NCI-H146 (cell line): ENCODE measurements at places on chromosomes 12 and 14.
A peak's percentile ranks its signal among the peaks of the same experiment; 100 is the strongest.

- DNase-seq = no peak
Observed at GRCh38 chr12:126772171-126772864, 1494.7 kb upstream of the TMEM132C start.

DNA sequence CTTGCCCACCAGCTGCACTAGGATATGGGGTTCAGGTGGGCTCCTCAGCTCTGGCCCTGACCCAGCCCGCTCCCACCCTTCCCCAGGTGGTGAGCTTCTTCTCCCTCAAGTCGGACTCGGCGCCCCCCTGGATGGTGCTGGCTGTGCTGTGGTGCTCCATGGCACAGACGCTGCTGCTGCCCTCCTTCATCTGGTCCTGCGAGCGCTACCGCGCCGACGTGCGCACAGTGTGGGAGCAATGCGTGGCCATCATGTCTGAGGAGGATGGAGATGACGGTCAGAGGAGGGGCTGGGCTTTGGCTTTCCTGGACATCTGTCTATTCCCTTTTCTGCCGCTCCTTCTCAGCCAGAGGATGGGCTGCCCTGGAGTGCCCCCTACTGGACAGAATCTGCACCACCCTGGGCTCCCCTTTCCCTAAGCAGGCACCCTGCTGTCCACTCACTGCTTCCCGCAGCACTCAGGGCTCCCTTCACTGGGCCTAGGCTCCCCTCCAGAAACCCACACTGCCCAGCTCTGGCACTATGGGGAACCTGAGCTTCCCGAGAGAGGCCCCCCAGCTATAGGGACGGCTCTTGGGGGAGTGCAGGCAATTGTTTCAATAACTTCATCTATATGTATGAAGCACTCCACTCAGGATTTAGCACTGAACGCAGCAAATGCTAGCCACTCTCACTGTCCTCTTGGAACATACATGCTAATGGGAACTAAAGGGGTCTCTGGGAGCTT is 2.6 kb upstream of the P3H3 start:
- peak; percentile 96 for DNase-seq

DNA sequence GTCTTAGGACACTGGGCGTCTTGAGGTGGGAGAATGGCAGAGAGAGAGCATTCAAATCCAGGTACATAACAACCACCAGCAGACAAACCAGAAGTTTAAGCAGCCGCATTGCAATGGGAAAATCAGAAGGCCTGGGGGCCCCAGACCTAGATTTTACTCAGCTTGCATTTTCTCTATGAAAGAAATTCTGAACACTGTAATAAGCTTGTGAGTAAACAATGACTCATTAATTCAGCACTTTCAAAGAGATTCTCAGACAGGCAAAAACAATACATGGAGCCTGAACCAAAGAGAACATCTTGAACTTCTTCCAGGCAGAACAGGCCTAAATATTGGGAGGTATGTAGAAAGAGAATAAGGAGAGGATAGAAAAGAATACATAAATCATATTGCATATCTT is 69.8 kb upstream of the IFNG-AS1 start:
- DNase-seq = no peak

DNA sequence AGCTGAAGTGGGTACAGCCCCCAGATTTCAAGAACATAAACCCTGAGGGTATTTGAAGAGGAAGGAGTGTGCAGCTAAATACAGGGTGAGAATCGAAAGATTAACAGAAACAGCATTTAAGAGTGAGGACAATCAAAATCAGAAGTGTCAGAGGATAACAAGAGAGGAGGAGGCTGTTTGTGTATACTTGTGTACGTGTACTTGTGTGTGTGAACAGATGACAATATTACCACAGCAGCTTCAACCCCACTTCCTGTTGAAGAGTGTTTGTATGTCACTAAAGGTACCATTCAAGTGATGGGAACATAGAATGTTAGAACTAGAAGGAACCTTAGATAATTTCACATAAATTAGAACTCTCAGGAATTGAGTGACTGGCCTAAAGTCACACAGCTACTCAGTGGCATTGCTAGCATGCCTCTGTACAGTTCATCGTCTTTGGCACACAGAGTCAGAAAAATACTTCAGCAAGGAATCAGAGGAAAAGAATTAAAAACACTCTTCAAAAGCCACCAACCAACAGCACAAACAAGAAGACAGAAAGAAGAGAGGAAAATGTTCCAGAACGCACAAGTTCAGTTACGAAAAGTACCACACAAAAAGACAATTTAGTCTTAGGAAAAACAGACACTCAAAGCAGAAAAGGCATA is 164.3 kb upstream of the BCL2L14 start:
- DNase-seq = no peak

DNA sequence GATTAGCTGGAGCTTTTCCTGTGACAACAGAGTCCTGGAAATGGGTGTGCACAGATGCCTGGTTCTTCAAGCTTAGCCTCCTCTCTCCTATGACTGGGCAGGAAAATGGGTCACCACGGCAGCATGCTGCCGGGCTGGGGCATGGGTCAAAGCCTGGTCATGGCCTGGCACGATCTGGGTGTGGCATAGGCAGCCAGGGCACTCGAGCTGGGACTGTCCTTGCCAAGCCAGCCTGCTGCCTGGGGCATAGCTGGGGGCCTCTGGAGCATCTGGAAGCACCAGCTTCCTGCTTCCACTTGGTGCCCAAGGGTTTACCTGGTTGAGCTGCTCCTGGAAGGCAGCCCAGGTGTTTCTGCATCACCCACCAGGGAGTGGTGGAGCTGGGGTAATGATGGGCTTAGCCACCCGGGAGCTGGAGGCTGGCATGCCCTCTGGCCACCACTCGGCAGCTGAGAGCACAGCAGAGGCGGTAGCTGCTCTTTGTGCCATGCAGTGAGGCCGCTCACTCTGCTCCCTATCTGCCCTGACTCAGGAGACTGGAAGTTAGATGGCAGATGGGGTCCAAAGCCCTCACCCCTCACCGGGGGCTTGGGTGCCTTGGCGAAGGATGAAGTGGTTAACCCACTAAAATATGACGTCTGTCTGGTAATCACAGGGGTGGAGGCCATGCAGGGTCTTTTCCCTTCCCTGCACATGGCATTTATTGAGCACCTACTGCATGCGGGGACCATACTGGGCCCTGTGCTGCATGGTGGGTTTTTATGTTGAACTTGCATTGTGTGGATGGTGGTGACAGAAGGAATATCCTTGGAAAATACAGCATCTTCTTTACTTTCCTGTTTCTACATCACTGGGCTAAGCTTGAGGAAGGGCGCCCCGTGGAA is 1.7 kb downstream of the OTUB2 start:
- no peak for DNase-seq

GRCh38 chr12:98955284-98955683 is 310.2 kb downstream of the APAF1 start:
- DNase-seq = peak; percentile 11

DNA sequence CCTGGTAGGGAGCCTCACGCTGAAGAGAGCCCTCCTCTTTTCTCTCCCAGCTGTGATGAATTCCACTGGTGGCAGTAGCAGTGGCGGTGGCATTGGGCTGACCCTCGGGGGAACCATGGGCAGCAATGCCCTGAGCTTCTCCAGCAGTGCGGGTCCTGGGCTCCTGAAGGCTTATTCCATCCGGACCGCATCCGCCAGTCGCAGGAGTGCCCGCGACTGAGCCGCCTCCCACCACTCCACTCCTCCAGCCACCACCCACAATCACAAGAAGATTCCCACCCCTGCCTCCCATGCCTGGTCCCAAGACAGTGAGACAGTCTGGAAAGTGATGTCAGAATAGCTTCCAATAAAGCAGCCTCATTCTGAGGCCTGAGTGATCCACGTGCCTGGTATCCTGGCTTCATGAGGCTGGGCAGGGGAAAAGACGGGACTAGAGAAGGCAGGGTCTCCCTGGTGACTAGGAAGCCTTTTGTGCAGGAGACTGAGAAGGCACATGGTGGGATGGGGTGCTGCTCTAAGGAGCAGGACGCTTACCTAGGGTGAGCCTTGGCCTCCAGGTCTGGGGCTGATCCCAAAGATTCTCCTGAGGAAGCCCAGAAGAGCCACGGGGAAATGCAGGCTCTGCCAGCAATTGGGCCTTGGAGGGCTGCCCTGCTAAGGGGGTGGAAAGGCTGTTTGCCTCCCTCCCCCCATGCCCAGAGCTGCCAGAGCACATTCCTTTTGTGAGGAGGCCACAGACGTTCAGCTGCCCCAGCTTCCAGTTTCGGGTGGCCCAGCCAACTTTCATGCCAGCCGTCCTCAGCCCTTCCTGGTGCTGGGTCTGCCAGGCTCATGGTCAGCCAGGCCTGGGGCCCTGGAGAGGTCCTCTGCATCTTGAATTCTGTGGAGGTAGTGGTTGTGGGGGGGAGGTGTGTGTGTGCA is 15.8 kb downstream of the KRT7 start:
- no peak for DNase-seq
